HAP-1 (cell line): ENCODE measurements at places on chromosomes 11 and 22.

DNA sequence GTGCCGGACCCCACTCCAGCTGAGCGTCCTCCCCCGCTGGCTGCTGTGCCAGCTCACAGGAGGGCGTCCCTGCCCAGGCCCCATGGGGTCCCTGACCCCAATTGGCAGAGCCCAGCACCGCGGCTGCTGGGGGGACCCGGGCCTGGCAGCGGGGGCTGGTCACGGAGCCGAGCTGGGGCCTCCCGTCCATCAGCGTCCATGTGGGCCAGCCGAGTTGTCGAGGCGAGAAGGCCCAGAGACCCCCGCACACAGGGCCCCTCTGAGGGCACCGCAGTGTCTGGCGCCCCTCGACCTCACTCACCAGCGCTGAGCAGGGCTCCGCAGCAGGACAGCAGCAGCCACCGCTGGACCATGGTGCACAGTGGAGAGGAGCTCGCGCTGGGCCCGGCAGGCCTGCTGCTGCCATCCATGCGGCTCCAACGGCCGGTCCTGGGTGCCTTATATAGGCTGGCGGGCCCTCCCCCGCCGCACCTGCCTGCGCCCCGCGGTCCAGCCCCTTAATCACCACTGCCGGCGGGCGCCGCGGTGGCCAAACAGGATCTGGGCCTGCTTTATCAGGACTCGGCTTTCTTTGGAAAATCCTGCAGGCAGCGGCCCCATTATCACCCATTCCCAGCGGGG, at the start of gene MUC6:
Gene MUC6 (minus strand): TSS at position 416 of the 621 bp plus-strand sequence. CDS start 63 bp downstream, at position 353.
- no peak for DNase-seq

GRCh38 chr11:10454878-10455631, at the start of gene AMPD3:
AMPD3 (plus strand) TSS chr11:10455264; CDS start chr11:10461520, 6,256 bp downstream.
- DNase-seq = no peak

GRCh38 chr22:29334696-29335344, 19.3 kb upstream of the RASL10A start:
- no peak for DNase-seq

GRCh38 chr11:1640076-1640946, 10.7 kb downstream of the KRTAP5-5 start:
- peak; percentile 33 for DNase-seq

DNA sequence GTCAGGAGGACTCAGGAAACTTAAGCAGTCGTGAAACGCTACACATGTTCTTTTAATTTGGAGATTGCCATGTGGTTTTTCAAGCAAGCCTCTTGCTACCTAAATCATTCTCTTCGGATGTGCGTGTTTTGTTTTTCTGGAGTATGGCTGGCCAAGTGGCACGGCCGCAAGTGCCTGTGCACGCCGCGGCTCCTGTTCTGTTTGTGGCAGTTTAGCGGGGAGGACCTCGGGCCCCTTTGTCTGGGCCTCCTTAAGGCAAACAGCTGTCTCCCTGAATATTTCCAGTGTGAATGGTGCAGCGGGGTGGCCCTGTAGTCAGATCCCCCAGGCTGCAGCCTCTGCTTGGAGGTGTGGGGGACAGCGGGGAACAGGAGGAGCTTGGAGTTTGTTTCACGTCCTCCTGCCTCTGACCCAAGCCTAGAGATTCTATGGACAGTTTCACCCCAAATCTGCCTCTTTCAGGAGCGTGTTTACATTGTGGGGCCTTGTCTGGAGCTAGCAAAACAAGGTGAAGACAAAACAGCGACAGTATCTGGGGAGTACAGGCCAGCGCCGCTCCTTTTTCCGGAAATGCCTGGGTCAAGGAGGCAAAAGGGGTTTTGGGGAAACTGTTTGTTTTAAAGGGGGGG, 1.3 kb downstream of the LRP5 start:
- peak; percentile 49 for DNase-seq

DNA sequence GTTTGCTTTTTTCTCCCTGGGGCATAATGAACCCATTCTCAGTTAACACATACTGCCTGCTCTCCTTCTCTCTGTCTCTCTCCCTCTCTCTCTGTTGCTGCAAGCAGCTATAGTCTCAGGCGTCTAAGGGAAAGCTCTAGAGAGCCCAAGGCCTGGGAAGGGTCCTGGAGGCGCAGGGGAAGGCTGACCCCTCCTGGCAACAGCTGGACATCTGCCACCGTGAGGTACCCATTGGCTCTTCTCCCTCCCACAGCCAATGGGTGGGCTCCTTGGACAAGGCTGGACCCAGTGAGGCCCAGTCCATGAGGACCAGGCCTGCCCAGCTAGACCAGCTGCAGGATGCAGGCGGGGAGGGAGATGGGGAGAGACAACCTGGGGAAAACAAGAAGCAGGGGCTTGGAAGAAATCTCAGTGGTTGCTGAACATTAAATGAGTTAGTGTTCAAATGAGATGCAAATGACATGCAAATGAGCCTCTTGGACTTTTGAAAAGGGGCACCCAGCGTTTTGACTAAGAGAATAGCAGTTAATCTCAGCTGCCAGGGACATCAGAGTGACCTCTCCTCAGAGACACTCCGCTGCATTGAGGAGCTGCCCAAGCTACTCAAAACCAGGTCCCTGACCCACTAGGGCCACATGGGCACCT, 349.7 kb downstream of the BUD13 start:
- DNase-seq = no peak

DNA sequence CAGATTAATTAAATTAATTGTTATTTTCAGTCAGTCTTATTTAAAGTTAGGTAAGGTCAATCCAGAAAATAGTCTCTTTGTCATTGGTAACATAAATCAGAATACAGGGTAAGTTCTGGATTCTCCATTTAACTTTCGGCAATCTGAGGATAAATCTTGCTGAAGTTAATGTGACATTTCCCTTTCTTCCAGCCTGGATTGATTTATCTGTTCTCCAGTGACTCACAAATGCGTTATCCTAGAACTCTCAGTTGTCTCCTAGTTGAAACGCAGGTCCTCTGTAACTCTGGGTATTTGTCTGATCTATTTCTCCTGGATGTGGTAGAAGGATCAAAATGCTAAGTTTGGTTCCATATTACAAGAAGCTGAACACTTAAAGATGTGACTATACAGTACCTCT, 21.0 kb downstream of the OR51E1 start:
- no peak for DNase-seq

GRCh38 chr11:132751516-132752250, 780.6 kb downstream of the OPCML start:
- no peak for DNase-seq

- DNase-seq = no peak
These were observed at the start of gene TMA7B for GRCh38 chr22:39959640-39960447. TMA7B (plus strand) TSS chr22:39960397; CDS start chr22:39964375, 3,978 bp downstream.

- DNase-seq = no peak
These were observed 22.6 kb upstream of the PARVB start for GRCh38 chr22:44001521-44001920.

DNA sequence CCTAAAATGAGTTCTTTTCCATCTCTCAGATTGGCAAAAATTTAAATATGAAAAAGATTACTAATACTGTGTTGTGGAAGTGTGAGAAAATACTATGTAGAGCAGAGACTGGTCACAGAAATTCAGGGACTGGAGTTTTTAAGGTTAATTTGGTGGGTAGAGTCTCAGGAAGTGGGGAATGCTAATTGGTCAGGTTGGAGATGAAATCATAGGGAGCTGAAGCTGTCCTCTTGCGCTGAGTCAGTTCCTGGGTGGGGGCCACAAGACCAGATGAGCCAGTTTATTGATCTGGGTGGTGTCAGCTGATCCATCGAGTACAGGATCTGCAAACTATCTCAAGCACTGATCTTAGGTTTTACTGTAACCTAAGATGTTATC, 29.4 kb upstream of the TMEM86A start:
- DNase-seq = no peak

GRCh38 chr11:10503777-10504480, 37.1 kb downstream of the RNF141 start:
- DNase-seq = no peak

- DNase-seq = no peak
These were observed 901.0 kb downstream of the BRD1 start for GRCh38 chr22:48926643-48927042.

DNA sequence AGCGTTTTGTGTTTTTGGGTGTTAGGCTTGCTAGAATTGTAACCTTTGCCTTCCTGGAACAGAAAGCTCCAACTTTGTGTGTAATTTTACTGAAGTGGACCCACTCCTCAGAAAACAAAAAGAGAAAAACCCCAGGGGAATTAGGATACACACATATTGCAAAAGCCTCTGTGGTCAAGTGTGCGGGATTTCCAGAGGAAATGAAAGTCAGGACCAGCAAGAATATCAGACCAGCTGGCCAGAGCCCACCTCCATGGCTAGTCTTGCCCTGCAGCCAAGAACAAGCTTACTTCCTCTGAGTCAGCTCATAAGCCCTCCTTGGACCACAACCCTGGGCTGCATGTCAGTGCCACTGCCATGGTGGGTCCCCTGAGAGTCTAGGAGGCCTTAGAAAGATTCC, 37.0 kb upstream of the FTH1 start:
- DNase-seq = no peak

DNA sequence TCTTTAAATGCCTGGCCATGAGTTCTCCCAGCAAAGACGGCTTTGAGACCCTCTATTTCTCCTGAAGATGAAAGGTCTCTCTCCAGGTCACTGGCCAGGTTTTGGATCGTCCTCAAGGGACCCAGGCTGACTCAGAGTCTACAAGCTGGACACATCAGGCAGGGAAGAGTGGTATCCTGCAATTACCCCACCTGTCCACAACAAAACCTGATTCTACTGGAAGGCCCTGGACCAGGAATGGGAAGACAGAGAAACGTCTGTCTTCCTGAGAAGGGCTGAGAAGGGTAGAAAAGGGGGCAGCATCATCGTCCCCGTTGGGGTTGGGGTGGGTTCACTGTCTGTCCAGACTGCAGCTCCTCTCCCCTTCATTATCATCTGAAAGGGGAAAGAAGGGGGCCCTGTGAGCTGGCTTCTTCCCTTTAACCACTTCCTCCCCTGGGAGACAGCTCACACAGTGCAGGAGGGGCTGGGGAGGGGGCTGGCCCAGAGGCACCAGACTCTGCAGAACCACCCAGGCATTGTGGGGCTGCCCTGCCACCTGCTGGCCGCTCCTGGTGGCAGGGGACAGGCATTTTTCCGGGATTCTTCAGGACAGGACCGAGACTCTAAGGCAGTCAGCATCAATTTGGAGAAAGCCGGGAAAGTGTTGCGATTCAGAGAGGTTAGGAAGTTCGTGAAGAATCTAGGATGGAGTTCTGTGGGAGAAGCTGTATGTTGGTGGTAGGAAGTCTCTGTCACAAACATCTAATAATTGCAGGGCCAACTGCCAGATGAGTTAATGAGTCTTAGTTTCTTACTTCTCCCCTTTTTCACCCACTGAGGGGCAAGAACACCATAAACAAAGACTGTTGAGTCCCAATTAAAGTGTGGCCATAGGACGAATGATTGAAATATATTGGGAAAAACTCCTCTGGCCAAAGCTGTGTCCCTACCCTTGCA, 57.6 kb downstream of the SYN3 start:
- peak; percentile 48 for DNase-seq

GRCh38 chr22:39665229-39665628, 94.7 kb downstream of the CACNA1I start:
- DNase-seq = no peak

DNA sequence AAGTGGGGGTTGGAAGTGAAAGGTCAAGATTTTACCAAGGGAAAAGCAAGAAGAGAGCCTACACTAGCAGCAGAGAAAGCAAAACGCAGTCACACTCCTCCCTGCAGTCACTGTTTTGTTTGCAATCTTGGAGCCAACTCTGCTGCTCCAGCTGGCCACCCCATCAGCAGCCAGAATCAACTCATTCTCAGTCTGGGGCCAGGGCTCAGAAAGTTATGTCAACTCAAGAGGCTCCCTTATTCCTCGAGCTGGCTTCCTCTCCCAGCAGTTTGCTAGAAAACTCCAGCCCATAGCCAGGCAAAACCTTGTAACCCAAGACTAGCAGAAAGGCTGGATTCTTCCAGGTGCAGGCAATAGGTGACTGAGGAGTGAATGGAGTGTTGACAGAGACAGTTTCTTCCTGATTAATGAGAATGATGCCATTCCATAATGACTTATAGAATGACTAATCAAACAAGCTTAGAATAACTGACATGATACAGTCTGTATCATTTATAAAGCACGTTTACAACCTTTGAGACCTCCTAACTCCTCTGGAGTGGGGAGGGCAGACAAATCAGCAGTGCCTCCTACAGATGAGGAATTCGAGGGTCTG, 53.4 kb downstream of the P4HA3 start:
- DNase-seq = no peak

DNA sequence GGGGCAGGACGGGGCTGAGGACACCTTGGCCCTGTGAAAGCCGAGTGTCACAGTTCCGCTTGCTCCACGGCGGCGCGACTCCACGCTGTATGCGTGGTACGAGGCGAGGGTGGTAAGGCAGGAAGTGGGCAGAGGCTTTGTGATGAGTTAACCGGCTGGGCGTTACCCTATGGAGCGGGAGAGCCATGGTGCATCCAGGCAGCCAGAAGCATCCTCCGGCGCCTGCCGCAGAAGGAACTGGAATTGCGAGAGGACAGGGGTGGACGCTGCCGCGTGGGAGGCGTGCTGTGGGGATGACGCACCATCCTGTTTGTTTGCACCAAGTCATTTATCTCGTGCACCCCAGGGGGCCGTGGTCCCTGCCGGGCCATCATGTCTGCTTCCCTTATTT, 643.9 kb downstream of the BRD1 start:
- DNase-seq = no peak

DNA sequence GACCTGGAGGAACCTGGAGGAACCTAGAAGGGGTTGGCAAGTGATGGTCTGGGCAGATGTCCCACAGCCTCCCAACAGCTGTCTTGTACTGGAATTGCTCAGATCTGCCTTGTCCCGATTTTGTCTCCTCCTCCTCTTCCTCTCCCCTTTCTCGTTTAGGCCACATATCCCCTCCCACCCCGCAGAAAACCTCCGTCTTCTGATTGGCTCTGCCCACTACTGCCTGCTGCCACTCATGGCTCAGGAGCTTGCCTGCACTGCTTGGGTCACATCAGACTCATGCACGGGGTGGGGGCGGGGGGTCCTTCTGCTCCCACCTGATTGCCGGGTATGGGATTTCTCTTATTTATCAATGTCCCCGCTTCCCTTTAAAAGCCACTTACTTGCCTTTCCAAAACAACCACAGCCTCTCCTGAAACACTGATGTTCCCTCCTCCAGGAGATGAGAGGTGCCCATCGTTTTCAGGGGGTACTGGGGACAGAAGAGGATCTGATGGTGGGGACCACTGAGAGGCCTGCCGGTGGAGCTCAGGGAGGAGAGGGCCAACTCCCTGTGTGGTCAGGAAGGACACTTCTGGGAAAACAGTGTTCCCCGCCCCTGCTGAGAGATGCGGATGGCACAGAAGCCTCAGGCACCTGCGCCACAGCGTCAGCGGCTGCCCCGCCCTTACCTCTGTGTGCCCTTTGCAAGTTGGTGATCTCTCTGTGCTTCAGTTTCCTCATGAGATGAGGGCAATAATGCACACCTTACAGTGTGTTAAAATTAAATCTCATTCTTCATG, 14.7 kb downstream of the TOM1 start:
- DNase-seq = no peak

- no peak for DNase-seq
These were observed 1691.2 kb downstream of the LRRC4C start for GRCh38 chr11:39768214-39768613.

DNA sequence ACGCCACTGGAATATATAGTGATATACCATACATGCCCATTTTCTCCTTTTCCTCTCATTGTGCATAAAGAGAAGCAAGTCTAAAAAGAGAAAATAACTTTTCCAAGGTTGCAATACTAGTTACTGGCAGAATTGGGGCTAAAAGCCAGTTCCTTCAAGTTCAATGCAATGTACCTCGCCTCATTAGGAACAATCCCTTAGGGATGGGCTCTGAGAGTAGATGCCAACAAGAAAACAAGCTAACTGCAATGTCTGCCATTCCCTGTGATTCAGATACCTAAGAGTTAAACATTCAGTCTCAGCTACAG, 114.3 kb downstream of the RBFOX2 start:
- no peak for DNase-seq
